ENCODE measurements at places on chromosomes 5 and 9. TPM values are rescaled to one million over a fixed set of nuclear protein-coding genes. Genes with fewer than 3 reads are reported as not detected.

The IARS1 gene
- 16.8 TPM for polyA plus RNA-seq

The VCAN gene
- 0.84 TPM for polyA plus RNA-seq

The ENHO gene
- polyA plus RNA-seq: 4.3 TPM

The KIF24 gene
- 0.38 TPM for polyA plus RNA-seq

The GPX8 gene
- polyA plus RNA-seq: 2.7 TPM

The MOB3B gene
- polyA plus RNA-seq: 1.4 TPM

The OLFML2A gene
- polyA plus RNA-seq: 0.95 TPM

DNA sequence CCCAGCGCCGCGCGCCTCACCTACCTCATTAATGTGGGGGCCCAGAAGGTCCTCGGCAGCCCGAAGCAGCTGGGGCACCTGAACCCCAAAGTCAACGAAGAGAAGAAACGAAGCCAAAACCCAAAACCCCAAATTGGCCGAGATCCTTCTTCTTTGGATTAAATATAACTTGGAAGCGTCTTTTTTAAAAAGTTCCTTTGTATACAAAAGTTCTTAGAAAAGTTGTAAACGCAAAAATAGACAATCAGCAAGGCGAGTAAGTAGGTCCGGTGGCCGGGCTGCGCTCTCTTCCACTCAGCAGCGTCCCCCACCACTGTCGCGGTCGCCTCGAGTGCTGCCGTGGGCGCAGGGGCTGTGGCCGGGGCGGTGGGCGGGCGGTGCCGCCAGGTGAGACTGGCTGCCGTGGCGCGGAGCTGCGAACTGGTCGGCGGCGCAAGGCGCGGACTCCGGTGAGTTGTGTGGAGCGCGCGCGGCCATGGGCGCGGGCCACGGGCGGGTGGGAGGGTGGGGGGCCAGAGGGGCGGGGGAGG is 360 bp downstream of the KLF4 start:
- no peak for DNase-seq

- DNase-seq: no peak
Measured at GRCh38 chr9:35748242-35748857, 678 bp downstream of the GBA2 start.

DNA sequence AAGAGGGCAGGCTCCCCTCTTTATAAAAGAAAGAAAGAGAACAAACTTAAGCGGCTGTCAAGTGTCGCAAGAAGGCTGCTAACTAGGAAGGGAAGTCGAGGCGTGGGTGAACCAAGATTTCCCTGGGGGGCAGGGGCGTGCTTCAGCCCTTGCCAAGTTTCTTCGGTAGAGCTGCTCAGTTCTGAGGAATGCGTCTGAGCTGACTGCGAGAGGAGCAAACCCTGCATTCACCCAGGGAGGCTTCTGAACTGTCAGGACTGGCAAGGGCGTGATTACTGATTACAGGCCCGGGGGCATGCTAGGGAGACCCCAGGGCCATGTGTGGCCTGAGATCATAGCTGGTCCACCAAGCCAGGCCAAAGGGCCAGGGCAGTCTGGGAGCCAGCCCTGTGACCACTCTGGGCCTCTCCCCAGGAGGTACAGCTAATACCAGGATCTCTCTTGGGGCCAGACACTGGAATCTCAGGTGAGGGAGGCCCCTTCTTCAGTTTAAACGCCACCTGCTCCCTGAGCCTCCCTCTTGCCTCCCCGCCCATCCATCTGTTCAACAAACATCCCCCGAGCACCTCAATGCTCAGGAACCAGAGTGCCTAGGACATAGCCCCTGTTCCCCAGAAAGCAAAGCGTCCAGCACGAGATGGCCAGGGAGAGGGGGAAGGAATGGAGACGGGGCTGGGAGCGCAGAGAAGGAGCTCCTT is 30.9 kb downstream of the SARDH start:
- DNase-seq: peak; percentile 35

- DNase-seq: no peak
Measured at GRCh38 chr9:69579032-69579758, 93.0 kb downstream of the APBA1 start.

GRCh38 chr9:94014066-94014654 is 59.0 kb upstream of the BARX1 start:
- DNase-seq: no peak

DNA sequence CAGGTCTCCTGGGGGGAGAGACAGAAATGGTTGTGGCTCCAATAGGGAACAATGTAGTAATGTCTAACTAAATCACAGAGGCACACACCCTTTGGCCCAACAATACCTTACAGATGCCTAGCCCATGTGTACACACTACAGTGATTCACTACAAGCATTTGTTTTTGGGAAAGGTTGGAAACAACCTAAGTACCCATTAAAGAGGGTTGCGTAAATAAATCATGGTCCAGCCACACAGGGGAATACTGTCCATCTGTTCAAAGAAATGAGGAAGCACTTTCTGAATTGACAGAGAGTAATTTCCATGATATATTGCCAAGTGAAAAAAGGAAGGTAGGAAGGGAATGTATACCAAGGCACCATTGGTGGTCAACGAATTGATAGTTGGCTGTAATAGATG is 22.0 kb upstream of the GTF3C5 start:
- no peak for DNase-seq

DNA sequence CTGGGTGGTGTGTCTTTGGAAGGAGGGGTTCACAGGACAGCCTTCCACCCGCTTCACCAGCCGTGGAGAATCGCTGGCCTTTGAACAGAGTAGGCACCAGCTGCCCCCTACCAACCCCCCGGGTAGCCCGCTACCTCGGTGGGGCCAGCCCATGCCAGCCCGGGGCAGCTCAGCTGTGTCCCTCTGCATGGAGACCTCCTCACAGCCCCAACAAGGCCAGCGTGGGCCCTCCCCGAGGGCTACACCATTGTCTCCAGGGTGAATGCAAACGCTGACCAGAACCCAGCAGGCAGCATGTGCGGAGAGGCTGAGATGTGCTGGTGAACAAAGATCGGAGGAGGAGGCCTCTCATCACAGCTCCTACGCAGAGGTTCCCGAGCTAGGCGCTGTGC is 51.9 kb downstream of the LMX1B start:
- DNase-seq: no peak

DNA sequence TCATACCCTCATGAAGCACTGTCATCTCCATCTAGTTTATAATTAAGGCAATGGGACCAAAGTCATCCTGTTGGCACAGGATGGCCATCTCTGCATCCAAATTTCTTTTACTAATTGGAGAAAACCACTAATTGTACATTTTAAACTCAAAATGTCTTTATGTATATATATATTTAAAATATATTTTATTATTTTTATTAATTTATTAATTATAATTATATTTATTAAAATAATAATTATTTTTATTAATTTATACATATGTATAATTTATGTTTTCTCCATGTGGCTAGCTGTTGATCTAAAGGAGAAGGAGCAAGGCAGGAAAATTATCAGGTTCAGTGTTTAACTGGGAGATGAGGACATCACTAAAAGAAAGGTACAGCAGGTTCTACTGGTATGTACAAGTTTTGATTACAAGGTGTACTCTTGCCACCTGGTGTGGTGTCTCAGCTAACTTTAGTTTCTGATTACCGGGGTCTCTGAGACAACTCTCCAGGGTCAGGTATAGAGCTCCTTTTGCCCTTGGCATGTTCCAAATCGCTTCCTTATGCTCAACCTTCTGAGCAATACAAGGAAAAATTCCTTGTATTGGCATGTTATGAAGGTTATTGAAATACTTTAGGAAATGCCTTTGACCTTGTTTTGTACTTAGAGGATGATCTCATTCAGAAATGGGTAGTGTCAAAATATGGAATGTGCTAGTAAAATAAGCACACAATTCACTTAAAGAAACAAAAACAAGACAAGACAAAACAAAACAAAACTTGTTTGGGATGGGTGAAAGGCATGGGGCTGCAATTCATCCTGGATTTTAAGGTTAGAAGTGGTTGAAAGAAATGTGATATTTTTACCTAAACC is 79.6 kb downstream of the GHR start:
- DNase-seq: no peak

- peak; percentile 40 for DNase-seq
Measured at GRCh38 chr9:68625559-68625958, 79.5 kb upstream of the PIP5K1B start.

GRCh38 chr5:10981932-10982331 is 220.9 kb upstream of the DAP start:
- no peak for DNase-seq

DNA sequence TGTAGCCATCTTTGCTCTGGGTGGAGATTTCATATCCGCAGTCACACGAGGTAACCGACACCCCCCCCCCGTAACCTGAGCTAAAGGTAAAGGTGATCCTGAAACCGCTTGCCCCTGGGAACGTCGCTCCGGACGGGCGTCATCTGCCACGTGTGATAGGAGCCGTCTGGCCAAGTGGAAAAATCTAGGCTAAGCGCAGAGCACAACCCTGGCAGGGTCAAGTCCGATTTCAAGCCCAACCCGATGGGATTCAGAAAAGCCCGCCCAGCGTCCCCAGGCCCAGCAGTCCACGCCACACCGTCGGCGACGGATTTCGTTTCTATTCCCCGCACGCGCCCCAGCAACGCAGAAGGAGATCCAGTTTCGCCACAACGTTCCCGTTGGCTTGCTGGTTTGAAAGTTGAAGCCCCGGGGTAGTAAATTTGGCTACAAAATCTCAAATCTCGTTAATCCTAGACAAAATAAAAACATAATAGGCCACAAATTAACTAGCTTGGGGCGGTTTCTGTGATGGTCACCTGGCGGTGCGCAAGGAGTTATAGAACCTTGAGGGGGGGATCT is 32.4 kb upstream of the NFIB start:
- no peak for DNase-seq

- DNase-seq: no peak
Measured at GRCh38 chr5:174690271-174690670, 34.1 kb upstream of the MSX2 start.

DNA sequence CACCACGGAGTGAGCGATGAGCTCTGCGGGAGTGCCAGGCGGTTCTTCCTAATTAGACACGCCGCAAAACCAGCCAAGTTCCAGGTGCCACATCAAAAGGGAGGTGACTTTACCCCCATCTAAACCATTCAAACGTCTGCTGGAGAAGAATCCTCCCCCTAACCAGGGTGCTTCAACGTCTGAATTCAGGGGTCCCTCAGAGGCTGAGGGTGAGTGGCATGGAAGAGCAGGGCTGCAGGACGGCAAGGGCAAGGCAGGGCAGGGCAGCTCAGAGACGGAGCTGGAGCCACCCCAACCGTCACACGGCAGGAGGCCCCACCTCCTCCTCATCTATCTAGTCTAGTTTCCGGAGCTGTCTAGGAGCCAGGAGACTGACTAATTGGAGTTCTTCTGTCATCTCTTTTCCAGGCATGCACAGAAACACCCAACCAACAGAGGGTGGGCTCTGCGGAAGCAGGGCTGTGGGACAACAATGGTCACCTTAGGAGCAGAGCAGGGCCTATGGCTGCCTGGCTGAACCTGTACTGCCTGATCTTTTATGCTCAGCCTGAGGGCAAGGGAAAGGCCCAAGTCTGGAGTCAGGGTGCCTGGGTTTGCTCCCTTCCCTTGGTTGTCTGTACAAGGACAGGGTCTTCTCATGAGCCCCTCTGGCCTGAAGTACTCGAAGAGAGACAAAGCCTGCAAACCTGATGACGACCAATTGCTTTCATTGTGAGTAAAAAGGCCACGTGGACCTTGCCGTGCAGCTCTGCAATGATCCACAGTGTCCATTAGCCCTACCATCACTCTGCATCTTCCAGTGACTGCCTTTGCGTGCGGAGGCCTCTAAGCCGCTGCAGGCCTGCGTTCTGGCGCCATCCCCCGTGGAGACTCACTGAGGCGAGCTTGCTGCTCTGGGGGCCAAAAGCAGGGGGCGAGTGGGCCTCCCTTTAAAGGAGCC is 81.0 kb upstream of the SLC25A51 start:
- peak; percentile 41 for DNase-seq

DNA sequence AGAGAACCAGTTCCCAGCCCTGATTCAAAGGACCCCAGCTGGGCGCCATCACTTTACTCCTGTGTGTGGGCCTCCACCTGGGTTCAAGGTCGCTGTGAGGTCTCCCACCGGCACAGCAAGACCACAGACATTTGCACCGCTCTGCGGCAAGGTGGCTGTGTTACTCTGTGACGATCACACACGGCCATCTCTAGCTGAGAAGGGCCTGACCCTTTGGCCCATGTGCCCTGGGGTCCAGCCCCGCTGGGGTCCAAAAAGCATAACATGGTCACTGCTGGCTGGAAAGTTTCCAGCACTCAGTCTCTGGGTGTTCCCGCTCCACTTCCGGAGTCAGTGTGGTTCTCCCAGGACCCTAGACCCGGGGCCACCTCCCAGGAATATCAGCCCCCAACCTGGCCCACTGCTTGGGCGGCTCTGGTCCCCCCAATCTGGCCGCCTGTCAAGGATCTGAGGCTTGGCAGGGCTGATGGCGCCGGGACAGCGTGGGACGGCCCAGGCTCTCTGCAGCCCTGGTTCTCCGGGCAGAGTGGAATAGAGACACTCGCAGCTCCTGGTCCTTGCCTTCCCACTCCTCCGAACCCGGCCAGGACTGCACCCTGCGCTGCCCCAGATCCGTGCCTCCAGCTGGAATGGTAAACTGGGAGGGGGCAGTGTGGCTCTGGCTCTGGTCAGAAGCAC is 3.9 kb upstream of the LMX1B start:
- peak; percentile 49 for DNase-seq

All from pancreas (tissue), 10 donors.